B cell (primary cell): ENCODE measurements at places on chromosomes 1 and 21.

DNA sequence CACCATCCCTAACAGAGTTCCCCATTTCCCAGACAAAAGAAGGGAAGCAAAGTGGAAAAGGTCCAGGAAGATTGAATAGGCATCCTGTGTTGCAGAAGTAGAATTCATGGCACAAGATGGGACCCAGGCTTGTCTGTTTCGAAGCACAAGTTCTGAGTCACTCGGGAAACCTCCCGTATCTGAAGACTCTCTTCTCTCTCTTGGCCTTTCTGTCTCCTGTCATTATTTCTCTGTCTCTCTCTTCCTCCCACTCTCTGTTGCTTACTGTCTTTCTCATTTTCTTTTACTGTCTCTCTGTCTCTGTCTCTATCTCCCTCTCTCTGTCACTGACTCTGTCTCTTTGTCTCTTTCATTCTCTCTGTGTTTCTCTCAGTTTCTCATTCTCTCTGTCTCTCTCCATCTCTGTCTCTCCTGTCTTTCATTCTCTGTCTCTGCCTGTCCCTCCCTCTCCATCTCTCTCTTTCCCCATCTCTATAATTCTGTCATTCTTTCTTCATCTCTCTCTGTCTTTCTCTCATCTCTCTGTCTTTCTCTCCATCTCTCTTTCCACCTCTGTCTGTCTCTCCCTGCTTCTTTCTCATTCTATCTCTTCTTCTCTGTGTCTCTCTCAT, 23.7 kb downstream of the RNF187 start:
- H3K27me3 ChIP-seq, result no peaks in the 10 kb centered on the region
- no peak overlapping the region for H3K27ac ChIP-seq
- H3K4me1 ChIP-seq, result no peaks in the 10 kb centered on the region
- no peak overlapping the region for H3K4me3 ChIP-seq

- H3K36me3 ChIP-seq, result no peaks in the 10 kb centered on the region
- no peak overlapping the region for H3K4me3 ChIP-seq
- H3K4me1 ChIP-seq, result no peaks in the 10 kb centered on the region
- no peaks in the 10 kb centered on the region for H3K27me3 ChIP-seq
- H3K27ac ChIP-seq, result no peak overlapping the region
Measured at GRCh38 chr1:4681026-4681425, 26.6 kb downstream of the AJAP1 start.

DNA sequence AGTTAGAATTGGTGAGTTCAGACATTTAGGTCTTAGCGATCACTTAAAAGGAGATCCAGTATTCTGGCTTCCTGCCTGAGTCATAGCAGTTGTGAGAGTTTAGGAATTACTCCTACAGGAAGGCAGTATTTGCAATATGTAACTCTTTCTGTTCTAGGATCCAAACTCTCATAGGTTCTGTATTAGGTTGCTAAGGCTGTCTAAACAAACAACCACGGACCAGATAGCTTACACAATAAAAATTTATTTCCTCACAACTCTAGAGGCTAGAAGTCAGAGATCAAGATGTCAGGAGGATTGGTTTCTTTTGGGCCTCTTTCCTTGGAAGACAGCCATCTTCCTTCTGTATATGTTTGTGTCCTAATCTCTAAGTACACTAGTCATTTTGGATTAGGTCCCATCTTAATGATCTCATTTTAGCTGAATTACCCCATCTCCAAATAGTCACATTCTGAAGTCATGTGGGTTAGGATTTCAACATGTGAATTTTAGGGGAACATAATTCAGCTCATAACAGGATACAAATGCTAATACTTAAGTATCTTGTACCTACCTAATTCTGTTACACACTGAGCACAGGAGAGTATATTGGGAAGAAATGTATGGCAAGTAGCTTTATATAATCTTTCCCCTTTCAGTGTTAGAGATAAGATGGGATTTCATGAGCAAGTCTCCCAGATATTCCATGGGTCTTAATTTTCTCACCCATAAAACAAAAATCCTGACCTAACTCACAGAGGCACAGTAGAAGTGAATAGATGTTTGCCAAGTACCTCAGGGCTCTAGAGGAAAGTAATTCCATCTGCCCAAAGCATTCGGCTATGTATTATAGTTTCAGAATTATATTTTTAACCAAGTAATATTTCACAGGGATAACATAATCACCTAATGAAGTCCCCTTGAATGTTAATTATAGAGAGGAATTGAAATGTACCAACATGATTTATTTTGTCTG, 144.4 kb downstream of the PTBP2 start:
- no peak for DNase-seq
- no peak overlapping the region for H3K4me3 ChIP-seq
- no peaks in the 10 kb centered on the region for H3K27me3 ChIP-seq
- H3K36me3 ChIP-seq, result no peaks in the 10 kb centered on the region

- no peak overlapping the region for H3K27ac ChIP-seq
- no peak overlapping the region for H3K4me3 ChIP-seq
- H3K36me3 ChIP-seq, result no peaks in the 10 kb centered on the region
- no peaks in the 10 kb centered on the region for H3K4me1 ChIP-seq
- DNase-seq, result no peak
- H3K27me3 ChIP-seq, result no peaks in the 10 kb centered on the region
Measured at GRCh38 chr1:219149953-219150352, 23.7 kb upstream of the LYPLAL1 start.

DNA sequence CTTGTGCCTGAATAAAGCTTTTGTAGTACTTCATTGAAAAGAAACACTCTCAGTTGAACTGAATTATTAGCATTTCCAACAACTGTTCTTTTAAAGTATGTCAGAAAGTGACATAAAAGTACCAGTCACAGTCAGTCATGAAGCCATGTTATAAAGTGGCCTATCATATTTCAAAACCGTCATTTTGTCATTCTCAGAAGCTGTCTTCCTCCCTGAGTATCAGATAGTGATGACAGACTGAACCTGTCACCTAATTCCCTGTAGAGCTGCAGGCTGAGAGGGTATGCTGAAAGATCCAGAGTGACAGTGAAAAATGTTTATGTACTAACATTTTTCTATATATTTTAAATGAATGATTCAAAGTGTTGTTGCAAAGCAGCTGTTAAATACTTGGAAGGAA, 1121.7 kb upstream of the PRMT6 start:
- DNase-seq, result no peak
- H3K4me3 ChIP-seq, result no peak overlapping the region
- H3K36me3 ChIP-seq, result no peaks in the 10 kb centered on the region
- no peak overlapping the region for H3K27ac ChIP-seq

GRCh38 chr1:181160322-181160721, 71.8 kb downstream of the IER5 start:
- no peaks in the 10 kb centered on the region for H3K27me3 ChIP-seq
- DNase-seq, result no peak
- H3K36me3 ChIP-seq, result no peaks in the 10 kb centered on the region
- H3K4me3 ChIP-seq, result no peak overlapping the region

GRCh38 chr1:43034778-43035177, 76.1 kb upstream of the SLC2A1 start:
- no peak for DNase-seq
- H3K27ac ChIP-seq, result no peak overlapping the region

- H3K4me1 ChIP-seq, result peaks cover 36% of the 10 kb centered on the region
- DNase-seq, result peak; percentile 36
- peaks cover 49% of the 10 kb centered on the region for H3K27me3 ChIP-seq
- no peak overlapping the region for H3K27ac ChIP-seq
- H3K36me3 ChIP-seq, result no peaks in the 10 kb centered on the region
- H3K4me3 ChIP-seq, result no peak overlapping the region
Measured at GRCh38 chr1:41363591-41364320, 2.5 kb downstream of the FOXO6 start.

DNA sequence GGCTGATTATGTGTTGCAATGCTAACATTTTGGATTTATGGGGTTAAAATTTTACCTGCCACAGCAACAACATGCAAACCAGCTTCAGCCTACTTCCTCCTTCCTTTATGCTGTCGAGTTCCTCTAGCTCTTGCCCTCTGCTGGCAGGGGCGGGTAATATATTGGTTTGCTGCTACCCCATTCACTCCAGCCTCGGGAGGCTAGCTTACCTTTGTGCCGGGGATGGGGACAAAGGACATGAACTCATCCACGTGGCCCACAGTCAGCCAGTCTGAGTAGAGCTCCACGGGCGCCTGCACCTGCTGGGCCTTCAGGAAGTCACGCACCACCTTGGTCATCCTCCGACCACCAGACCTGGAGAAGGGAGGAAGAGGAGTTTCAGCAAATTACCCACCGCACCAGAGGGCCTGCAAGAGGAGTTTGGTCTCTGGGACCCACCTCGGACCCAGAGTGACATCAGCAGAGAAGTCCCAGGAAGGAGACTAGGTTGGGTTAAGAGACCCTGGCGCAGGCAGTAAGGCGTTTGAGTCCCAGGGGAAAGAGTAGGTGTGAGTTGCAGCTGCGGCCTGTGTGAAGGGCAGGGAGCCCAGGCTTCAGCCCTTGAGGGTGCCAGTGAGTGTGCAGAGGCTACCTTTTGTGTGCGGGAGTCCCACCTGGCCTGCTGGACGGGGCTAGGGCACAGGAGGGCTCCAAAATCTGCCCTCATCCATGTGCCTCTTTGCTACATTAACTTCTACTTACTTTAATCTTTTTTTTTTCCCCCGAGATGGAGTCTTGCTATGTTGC, 21.8 kb upstream of the SDHB start:
- H3K4me1 ChIP-seq, result no peaks in the 10 kb centered on the region
- no peaks in the 10 kb centered on the region for H3K36me3 ChIP-seq
- no peak overlapping the region for H3K4me3 ChIP-seq
- no peak overlapping the region for H3K27ac ChIP-seq
- DNase-seq, result no peak
